Pancreas (tissue), 10 donors: ENCODE measurements at places on chromosomes 7 and 10.

DNA sequence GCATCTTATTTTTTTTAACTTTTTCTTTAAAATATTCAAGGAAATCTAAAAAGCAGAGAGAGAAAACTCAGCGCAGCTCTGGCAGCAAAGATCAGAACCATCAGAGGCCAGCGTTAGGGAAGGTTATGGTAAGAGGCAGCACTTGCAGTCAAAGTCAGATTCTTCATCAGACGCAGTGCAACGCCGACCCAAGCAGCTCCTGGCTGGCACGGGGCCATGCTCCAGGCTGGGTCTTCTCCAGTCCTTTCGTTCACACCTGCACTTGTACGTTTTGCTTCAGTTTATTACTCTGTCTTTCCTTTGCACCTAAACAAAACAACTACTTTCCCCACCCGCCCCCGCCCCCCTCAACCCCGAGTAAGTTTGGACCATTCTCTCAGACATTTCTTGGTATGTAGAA, 43.1 kb upstream of the SEC61G start:
- no peak for DNase-seq
- no peaks in the 10 kb centered on the region for H3K27me3 ChIP-seq
- H3K4me3 ChIP-seq, result no peak overlapping the region
- H3K36me3 ChIP-seq, result no peaks in the 10 kb centered on the region
- H3K27ac ChIP-seq, result no peak overlapping the region

- H3K4me3 ChIP-seq, result peak overlapping the region; percentile 79
- no peaks in the 10 kb centered on the region for H3K27me3 ChIP-seq
- peaks cover 6% of the 10 kb centered on the region for H3K4me1 ChIP-seq
- peak overlapping the region; percentile 75 for H3K27ac ChIP-seq
- no peaks in the 10 kb centered on the region for H3K36me3 ChIP-seq
These were observed 266 bp upstream of the MDFIC start for GRCh38 chr7:114921631-114922025.

DNA sequence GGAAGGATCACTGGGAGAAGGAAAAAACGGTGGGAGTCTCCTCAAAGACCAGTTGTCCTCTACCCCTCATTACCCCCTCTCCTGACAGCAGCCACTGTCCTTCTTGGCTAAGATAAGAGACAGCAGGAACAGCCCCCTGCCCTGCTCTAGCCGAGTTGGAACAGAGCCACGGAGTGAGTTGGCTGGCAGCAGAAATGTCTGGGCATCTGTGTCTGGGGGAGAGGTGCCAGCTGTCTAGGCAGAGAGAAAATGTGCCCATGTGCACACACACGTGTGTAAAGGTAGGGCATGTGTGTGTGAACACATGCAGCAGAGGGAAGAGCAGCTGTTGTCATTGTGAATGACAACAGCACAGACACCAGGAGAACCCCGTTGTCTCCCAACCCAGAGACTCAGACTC, 9.4 kb upstream of the HILPDA start:
- H3K27ac ChIP-seq, result no peak overlapping the region
- no peak overlapping the region for H3K4me3 ChIP-seq
- H3K4me1 ChIP-seq, result no peaks in the 10 kb centered on the region
- no peaks in the 10 kb centered on the region for H3K27me3 ChIP-seq
- no peaks in the 10 kb centered on the region for H3K36me3 ChIP-seq

GRCh38 chr7:22589641-22590201, 89.7 kb upstream of the STEAP1B start:
- H3K4me3 ChIP-seq, result no peak overlapping the region
- no peaks in the 10 kb centered on the region for H3K27me3 ChIP-seq
- peaks cover 8% of the 10 kb centered on the region for H3K4me1 ChIP-seq

GRCh38 chr7:149873970-149874643, 338 bp downstream of the ATP6V0E2 start:
- H3K27me3 ChIP-seq, result no peaks in the 10 kb centered on the region
- no peaks in the 10 kb centered on the region for H3K36me3 ChIP-seq
- peak overlapping the region; percentile 88 for H3K4me3 ChIP-seq
- no peak for DNase-seq
- H3K4me1 ChIP-seq, result peaks cover 5% of the 10 kb centered on the region

- H3K36me3 ChIP-seq, result no peaks in the 10 kb centered on the region
- no peak overlapping the region for H3K27ac ChIP-seq
- H3K4me3 ChIP-seq, result no peak overlapping the region
These were observed 92.2 kb downstream of the C10orf105 start for GRCh38 chr10:71627230-71627939.

DNA sequence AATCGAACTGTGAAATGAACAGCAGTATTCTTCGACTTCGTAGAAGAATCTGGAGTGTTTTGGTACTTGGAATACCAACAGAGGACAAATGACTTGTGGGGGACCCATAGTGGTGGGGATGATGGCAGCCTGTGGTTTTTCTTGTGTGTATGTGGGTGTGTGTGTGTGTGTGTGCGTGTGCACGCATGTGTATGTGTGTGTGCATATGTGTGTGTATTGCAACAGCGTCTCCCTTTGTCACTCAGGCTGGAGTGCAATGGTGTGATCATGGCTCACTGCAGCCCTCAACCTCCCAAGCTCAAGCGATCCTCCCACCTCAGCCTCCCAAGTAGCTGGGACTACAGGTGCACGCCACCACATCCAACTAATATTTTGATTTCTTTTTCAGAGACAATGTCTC, 9.4 kb upstream of the YWHAG start:
- no peaks in the 10 kb centered on the region for H3K36me3 ChIP-seq
- no peak overlapping the region for H3K27ac ChIP-seq
- H3K4me3 ChIP-seq, result no peak overlapping the region
- DNase-seq, result no peak
- no peaks in the 10 kb centered on the region for H3K27me3 ChIP-seq

- peaks cover 3% of the 10 kb centered on the region for H3K27me3 ChIP-seq
- DNase-seq, result no peak
- H3K36me3 ChIP-seq, result no peaks in the 10 kb centered on the region
- H3K4me1 ChIP-seq, result no peaks in the 10 kb centered on the region
- no peak overlapping the region for H3K4me3 ChIP-seq
These were observed 29.2 kb upstream of the CFAP46 start for GRCh38 chr10:132971448-132972148.

DNA sequence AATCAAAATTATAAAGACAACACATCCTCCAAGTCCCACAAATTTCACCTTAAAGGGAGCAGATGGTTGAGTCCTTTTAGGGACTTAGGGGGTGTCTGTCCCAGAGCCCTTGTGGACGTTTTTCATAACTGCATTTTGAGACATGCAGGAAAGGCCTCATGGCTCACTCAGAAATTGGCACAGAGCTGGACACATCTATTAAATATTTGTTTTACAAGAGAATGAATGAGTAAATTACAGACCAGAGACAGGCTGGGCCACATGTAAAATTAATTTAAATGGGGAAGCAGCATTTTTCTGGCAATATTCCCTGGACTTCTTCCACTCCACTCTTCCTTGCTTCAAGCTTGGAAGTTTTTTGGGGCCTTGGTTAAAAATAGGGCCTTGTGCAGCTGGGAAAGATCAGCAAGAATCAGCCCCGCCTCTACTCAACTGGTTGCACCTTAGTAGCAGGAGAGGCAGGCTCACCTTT, 20.0 kb downstream of the LAMB1 start:
- no peaks in the 10 kb centered on the region for H3K27me3 ChIP-seq
- peaks cover 19% of the 10 kb centered on the region for H3K36me3 ChIP-seq
- H3K27ac ChIP-seq, result no peak overlapping the region
- no peak overlapping the region for H3K4me3 ChIP-seq

- no peak for DNase-seq
- H3K36me3 ChIP-seq, result no peaks in the 10 kb centered on the region
- H3K4me1 ChIP-seq, result no peaks in the 10 kb centered on the region
- H3K27me3 ChIP-seq, result no peaks in the 10 kb centered on the region
These were observed 325.4 kb upstream of the SEMA3C start for GRCh38 chr7:81244224-81244623.

DNA sequence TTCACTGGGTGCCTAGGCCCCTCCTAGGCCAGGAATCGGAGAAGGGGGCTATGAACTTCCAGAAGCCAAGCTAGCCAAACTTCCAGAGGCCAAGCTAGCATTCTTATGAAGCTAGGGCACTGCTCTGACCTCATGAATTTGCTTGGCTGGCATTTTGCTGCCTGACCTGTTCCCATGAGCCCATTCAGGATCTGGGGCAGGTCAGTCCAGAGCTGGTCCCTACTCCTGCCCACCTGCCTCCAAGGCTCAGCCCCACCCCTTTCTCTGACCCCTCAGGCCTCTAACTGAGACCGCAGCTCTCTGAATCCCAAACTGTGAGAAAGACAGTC, 1.3 kb upstream of the PPIF start:
- H3K27ac ChIP-seq, result peak overlapping the region; percentile 62
- H3K27me3 ChIP-seq, result no peaks in the 10 kb centered on the region
- peaks cover 44% of the 10 kb centered on the region for H3K4me1 ChIP-seq
- no peak for DNase-seq

DNA sequence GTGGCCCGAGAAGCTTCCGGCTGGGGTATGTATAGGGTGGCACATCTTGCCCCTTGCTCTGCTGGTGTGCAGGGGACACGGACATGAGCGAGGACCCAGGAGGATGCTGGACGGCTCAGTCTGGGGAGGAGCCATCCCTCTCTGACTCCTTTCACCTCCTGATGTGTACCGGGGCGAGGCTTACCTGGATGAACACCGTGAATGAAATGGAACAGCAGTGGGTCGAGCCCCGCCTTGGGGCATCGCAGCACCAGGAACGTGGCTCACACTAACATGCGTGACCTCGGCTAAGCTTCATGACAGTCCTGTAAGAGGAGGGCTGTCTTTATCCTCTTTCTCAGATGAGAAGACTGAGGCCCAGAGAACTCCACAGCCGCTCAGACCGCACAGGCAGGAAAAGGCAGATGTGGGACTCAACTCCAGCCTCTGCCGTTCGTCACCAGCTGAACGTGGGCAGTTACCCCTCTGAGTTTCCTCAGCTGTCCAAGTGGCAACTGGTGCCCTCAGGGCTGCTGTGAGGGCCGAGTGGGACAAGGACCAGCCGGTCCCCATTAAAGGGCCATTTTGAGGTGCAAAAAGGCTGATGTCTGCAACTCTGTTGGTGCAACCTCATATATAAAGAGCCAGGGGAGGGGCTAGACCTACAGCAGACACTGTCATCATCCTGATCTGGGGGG, 54.5 kb downstream of the INSIG1 start:
- H3K4me3 ChIP-seq, result no peak overlapping the region
- H3K27me3 ChIP-seq, result no peaks in the 10 kb centered on the region
- no peaks in the 10 kb centered on the region for H3K4me1 ChIP-seq
- H3K27ac ChIP-seq, result no peak overlapping the region
- no peaks in the 10 kb centered on the region for H3K36me3 ChIP-seq

DNA sequence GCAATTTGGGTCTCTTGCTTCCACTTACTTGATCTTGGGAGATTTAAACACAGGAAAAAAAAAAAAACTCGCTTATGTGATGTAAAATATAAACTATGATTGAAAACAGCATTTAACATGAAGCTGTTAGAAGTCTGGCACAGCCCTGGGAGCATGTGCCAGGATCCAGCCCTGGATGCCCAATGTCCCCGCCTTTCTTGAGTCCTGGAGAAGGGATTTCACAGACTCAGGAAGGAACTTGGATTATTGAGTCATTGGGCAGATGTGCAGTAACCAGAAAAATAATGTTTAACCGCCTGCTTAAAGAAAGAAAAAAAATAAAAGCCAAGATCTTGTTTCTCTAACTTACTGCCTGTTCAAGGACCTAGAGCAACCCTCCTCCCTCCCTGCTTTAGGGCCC, 3.7 kb upstream of the JCAD start:
- no peaks in the 10 kb centered on the region for H3K27me3 ChIP-seq
- no peaks in the 10 kb centered on the region for H3K36me3 ChIP-seq
- H3K27ac ChIP-seq, result no peak overlapping the region
- H3K4me3 ChIP-seq, result no peak overlapping the region
- DNase-seq, result no peak
- peaks cover 7% of the 10 kb centered on the region for H3K4me1 ChIP-seq

DNA sequence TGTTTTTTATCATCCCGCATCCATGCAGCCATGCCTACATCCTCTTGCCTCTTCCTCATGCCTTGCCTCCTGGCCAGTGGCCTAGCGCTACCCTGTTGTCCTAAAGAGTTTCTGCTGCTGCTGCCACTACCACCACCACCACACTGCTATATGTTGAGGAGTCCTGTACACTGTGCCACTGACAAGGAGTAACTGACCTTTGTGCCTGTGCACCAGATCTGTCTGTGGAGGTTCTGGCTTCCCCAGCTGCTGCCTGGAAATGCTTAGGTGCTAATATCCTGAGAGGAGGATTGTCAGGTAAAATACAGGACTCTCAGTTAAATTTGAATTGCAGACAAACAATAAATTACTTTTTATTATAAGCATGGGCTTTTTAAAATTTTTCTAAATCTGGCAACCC, 7.0 kb upstream of the CFAP69 start:
- no peaks in the 10 kb centered on the region for H3K36me3 ChIP-seq
- no peak for DNase-seq
- H3K4me3 ChIP-seq, result no peak overlapping the region
- no peaks in the 10 kb centered on the region for H3K4me1 ChIP-seq
- no peaks in the 10 kb centered on the region for H3K27me3 ChIP-seq

- no peak for DNase-seq
- H3K4me3 ChIP-seq, result no peak overlapping the region
- no peak overlapping the region for H3K27ac ChIP-seq
These were observed 136.1 kb downstream of the ATE1 start for GRCh38 chr10:121791761-121792160.

GRCh38 chr7:22670422-22670815, 56.6 kb upstream of the IL6 start:
- H3K27me3 ChIP-seq, result no peaks in the 10 kb centered on the region
- no peak overlapping the region for H3K4me3 ChIP-seq
- DNase-seq, result no peak
- no peaks in the 10 kb centered on the region for H3K4me1 ChIP-seq
- no peak overlapping the region for H3K27ac ChIP-seq

DNA sequence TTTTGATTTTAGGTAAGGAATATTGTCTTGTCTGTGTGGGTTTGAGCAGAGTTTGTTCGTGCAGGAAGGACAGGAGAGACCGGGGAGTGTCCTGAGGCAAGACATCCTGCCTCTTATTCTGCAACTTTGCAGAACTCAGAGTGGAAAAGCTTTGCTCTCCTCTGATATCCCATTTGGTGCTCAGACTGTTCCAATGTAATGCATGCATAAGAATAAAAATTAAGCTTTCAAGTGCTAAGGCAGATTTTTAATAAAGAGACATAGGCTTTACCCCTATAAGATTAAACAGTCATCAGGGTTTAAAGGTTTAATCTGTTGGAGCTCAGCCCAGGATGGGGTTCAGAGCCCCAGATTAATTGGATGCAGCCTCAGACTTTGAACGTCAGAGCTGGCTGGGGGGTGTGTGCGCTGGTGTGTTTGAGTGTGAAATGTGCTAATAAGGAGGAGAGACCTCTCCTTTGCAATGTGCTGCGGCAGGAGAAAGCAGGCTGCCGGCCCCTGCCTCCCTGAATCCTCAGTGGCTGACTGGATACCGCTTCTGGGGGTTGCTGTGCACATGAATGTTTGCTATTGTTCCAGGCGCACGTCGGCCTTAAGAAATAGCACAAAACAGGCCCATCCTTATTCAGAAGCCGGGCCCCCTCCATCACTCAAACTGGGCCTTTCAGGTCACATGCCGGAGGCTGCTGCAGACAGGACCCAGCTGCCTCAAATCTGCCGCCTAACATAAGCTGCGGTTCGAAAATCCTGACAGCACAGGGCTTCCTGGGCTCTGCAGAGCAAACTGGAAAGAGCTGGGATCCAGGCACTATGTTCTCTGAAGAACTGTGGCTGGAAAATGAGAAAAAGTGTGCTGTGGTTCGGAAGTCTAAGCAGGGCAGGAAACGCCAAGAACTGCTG, 84.1 kb upstream of the PRR15 start:
- H3K27ac ChIP-seq, result peak overlapping the region; percentile 0
- H3K4me1 ChIP-seq, result peaks cover 9% of the 10 kb centered on the region
- no peak for DNase-seq
- no peaks in the 10 kb centered on the region for H3K36me3 ChIP-seq
- H3K4me3 ChIP-seq, result no peak overlapping the region

- H3K27me3 ChIP-seq, result no peaks in the 10 kb centered on the region
- DNase-seq, result no peak
- H3K27ac ChIP-seq, result no peak overlapping the region
- peaks cover under 1% of the 10 kb centered on the region for H3K4me1 ChIP-seq
- H3K4me3 ChIP-seq, result no peak overlapping the region
These were observed 82.0 kb downstream of the DOCK4 start for GRCh38 chr7:112124061-112124766.
